Activated CD4-positive, alpha-beta memory T cell treated with anti-CD3 and anti-CD28 coated beads, Interleukin-2, amount 10 ng/mL, durations not matched to agents 7 days and 5 days (primary cell): ENCODE measurements at places on chromosomes 6 and 20. TPM values are rescaled to one million over a fixed set of nuclear protein-coding genes. Genes with fewer than 3 reads are reported as not detected.

The MYH7B gene
- 0.15 TPM for total RNA-seq

The SLC35D3 gene
- total RNA-seq, result not detected

The PTPN1 gene
- 80.5 TPM for total RNA-seq

The PLCB1 gene
- 2.2 TPM for total RNA-seq

The MLN gene
- not detected for total RNA-seq

The TAAR9 gene
- total RNA-seq, result not detected

The HTR1E gene
- total RNA-seq, result not detected

The GGTLC1 gene
- total RNA-seq, result not detected

The MPIG6B gene
- total RNA-seq, result not detected

The KIFC1 gene
- 125 TPM for total RNA-seq

The PTCRA gene
- total RNA-seq, result not detected

The C4B gene
- 3.4 TPM for total RNA-seq

The EYS gene
- total RNA-seq, result not detected

The HLA-DMB gene
- total RNA-seq, result 20.0 TPM

The PTPRK gene
- 0.50 TPM for total RNA-seq

The POU5F1 gene
- total RNA-seq, result not detected

The ACSS1 gene
- 40.3 TPM for total RNA-seq

The TSBP1 gene
- not detected for total RNA-seq

The GPX5 gene
- total RNA-seq, result not detected

The C20orf96 gene
- total RNA-seq, result 6.0 TPM

The PLCB4 gene
- total RNA-seq, result not detected

The LY6G6C gene
- not detected for total RNA-seq

The OR2J3 gene
- total RNA-seq, result not detected

The SLC22A1 gene
- 0.81 TPM for total RNA-seq

The PRICKLE4 gene
- total RNA-seq, result not detected

The RGS19 gene
- total RNA-seq, result 119 TPM

The OR12D3 gene
- total RNA-seq, result not detected

The CGAS gene
- total RNA-seq, result 47.8 TPM

The FAM217A gene
- total RNA-seq, result not detected

The SLC2A10 gene
- total RNA-seq, result not detected

The CD24 gene
- not detected for total RNA-seq

The NRSN2 gene
- total RNA-seq, result 2.7 TPM

The BNIP5 gene
- total RNA-seq, result not detected

The MACROD2 gene
- not detected for total RNA-seq

The SRSF12 gene
- not detected for total RNA-seq

The CCR6 gene
- 20.3 TPM for total RNA-seq

The BMP5 gene
- total RNA-seq, result not detected

The SIRPD gene
- not detected for total RNA-seq

The TAGAP gene
- 52.0 TPM for total RNA-seq

The ENPP1 gene
- total RNA-seq, result 0.48 TPM

The SLC2A4RG gene
- 88.3 TPM for total RNA-seq

The TREM1 gene
- not detected for total RNA-seq

The CALHM5 gene
- not detected for total RNA-seq

The ARG1 gene
- not detected for total RNA-seq

The PXDC1 gene
- total RNA-seq, result 1.1 TPM
